Activated T-helper 2 cell treated with anti-CD3 and anti-CD28 coated beads, Interferon-gamma antibody, Interleukin-2, Interleukin-4, amounts not matched to agents 10 μg/mL and 5 μg/mL and 100 μg/mL, durations not matched to agents 14 hours and 24 hours and 36 hours (primary cell): ENCODE measurements at places on chromosomes 3 and 15. TPM values are rescaled to one million over a fixed set of nuclear protein-coding genes. Genes with fewer than 3 reads are reported as not detected.

GRCh38 chr15:51319539-51319938 is 18.9 kb downstream of the CYP19A1 start:
- no peaks in the 10 kb centered on the region for H3K4me1 ChIP-seq
- no peak overlapping the region for H3K27ac ChIP-seq
- DNase-seq: no peak
- peaks cover 3% of the 10 kb centered on the region for H3K27me3 ChIP-seq
- H3K4me3 ChIP-seq: no peak overlapping the region

GRCh38 chr15:73940061-73940981 is 14.1 kb downstream of the LOXL1 start:
- H3K36me3 ChIP-seq: no peaks in the 10 kb centered on the region
- H3K27me3 ChIP-seq: no peaks in the 10 kb centered on the region
- DNase-seq: no peak
- no peak overlapping the region for H3K4me3 ChIP-seq
- H3K4me1 ChIP-seq: peaks cover 7% of the 10 kb centered on the region
- no peak overlapping the region for H3K27ac ChIP-seq

- H3K4me3 ChIP-seq: no peak overlapping the region
- no peak for DNase-seq
- H3K27me3 ChIP-seq: peaks cover 20% of the 10 kb centered on the region
- no peaks in the 10 kb centered on the region for H3K4me1 ChIP-seq
- no peak overlapping the region for H3K27ac ChIP-seq
Measured at GRCh38 chr15:32743411-32744140, 25.8 kb downstream of the GREM1 start.

The C3orf62 gene
- total RNA-seq: 7.7 and 7.8 TPM in 2 replicates

DNA sequence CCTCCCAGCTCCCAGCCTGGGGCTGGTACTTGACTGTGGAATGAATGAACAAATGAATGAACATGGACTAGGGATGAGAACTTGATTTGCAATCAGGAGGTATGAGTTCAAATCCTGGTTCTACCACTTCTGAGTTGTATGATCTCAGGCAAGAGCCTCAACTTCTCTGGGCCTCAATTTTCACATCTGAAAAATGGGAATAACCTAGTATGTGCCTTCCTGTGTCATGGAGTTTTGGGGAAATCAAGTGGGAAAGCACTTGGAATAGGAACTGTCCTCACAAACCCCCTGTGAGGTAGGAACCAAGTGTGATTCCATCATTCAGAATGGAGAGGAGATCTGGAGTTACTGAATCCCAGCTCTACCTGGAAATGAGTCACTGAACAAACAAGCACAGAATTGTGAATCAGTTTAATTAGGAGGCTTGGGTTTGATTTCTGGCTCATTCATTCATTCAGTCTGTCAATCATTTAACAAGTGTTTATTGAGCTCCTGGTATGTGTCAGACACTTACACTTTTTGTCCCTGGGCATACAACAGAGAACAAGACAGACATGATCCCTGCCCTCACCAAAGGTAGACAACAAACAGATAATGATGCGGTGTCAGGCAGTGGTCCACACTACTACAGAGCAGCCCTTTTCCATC is 29.7 kb downstream of the DNASE1L3 start:
- no peak for DNase-seq
- H3K36me3 ChIP-seq: no peaks in the 10 kb centered on the region
- H3K4me1 ChIP-seq: peaks cover 16% of the 10 kb centered on the region
- H3K27ac ChIP-seq: no peak overlapping the region
